Kidney tubule cell (primary cell): ENCODE measurements at places on chromosomes 13 and 19.

DNA sequence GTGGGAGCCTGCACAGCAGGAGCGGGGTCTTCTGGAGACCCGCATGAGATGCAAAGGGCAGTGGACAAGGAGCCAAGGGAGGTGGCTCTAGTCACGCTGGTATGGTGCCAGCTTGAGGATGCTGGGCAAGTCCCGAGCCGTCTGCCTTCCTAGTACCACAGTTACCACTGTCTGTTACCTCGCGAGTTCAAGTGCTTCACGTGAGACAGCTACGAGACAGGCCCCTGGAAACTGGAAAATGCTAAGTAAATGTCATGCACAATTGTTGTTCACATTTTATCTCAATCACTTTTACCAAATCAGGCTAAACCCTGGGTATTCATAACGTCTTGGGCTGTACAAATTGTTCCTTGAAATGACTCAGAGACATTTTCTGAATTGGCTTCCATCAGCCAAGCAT lies 155.7 kb downstream of the TNFRSF19 start:
- DNase-seq = no peak

DNA sequence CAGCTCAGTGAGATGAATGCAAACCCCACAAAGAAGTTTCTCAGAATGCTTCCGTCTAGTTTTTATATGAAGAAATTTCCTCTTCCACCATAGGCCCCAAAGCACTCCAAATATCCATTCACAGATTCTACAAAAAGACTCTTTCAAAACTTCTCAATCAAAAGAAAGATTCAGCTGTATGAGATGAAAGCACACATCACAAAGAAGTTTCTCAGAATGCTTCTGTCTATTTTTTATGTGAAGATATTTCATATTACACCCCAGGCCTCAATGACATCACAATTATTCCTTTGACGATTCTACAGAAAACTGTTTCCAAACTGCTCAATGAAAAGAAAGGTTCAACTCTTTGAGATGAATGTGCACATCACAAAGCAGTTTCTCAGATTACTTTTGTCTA lies 1819.4 kb downstream of the UQCRFS1 start:
- no peak for DNase-seq

- no peak for DNase-seq
Observed at GRCh38 chr19:18158467-18158866, 5.5 kb downstream of the PIK3R2 start.

DNA sequence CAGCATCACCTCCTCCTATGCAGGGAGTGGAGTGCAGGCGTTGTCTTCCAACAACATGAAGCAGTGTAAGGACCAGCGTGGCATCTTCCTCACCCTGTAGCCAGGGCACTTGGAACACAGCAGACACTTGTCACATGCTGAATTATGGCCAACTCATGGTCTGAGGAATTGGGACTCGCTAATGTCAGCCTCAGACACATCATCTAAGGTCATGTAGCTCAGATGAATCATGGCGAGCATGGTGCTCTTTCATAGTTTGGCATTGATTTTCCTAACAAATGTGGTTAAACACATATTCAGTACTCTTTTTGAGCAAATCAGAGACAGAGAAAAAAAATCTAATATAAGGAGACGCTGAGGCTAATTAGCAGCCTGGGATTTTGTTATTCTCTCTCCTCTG lies 99.6 kb upstream of the SGCG start:
- no peak for DNase-seq

DNA sequence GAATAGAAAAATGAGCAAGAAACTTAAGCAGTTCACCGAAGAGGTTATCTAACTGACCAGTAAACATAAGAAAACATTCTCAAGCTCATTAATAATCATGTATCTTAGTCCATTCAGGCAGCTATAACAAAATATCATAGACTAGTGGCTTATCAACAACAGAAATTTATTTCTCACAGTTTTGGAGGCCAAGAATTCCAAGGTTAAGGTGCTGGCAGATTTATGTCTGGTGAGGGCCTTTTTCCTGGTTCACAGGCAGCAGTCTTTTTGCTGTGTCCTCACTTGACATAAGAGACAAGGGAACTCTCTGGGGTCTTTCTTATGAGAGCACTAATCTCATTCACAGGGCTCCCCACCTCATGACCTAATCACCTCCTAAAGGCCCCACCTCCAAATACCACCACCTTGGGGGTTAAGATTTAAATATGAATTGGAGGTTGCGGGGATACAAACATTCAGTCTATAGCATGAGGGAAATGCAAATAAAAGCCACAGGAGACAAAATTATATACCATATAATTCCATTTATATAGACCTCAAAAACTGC lies 123.6 kb downstream of the ZAR1L start:
- DNase-seq = no peak

DNA sequence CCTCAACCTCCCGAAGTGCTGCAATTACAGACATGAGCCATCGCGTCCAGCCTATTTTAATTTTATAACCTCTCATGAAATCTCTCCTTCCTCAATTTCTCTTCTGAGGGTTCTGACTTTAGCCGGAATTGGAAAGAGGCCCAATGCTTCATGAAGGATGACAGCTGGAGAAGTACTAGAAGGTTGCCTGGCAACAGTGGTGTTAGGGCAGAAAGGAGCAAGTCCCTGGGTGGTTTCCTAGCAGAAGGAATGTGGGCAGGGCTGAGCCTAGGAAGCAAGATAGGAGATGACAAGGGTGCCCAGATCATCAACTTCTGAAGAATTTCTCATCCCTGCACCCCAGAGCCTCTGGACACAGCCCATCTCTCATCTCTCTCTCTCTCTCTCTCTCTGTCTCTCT lies 25.8 kb downstream of the CACNG6 start:
- DNase-seq = peak; percentile 39

- DNase-seq = peak; percentile 67
Observed at GRCh38 chr13:39144941-39145533, 106.8 kb downstream of the NHLRC3 start.

DNA sequence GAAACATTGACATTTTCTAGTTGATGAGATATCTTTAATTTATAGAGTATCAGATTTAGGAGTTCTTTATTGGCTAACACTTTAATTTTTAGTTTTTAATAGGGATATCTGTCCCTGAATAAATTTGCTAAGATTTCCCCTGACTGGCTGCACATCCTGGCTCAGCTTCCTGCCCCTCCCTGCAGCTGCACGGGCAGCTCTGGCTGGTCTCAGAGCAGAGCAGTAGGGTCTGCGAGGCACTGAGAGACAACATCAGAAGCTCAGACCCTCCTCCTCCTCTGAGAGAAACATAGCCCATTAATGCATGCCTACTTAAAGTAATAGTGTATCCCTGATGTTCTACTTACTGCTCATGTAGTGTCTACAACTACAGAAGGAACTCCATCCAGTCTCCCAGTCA lies 139.2 kb downstream of the TNFSF13B start:
- no peak for DNase-seq

DNA sequence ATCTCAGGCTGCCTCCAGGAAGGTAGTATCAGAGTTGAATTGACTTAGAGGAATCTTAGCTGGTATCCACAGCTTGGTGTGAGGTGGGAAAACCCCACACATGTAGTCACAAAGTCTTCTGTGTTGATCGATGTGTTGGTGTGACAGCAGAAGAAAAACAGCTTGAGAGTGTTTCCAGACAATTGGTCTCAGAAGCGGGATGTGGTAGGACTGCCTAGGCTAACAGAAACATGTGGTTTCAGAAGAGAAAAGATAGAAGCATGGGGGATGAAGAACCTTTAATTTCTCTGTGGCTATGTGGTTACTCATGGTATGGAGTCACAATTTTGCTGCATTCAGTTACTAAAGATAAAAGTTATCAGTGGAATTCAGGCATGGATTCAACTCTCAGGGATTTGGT lies 134.7 kb upstream of the SLITRK5 start:
- DNase-seq = peak; percentile 74
